ENCODE measurements at places on chromosomes 7 and 10.

GRCh38 chr7:25716421-25716820 lies 435.6 kb upstream of the NFE2L3 start:
- DNase-seq = no peak

DNA sequence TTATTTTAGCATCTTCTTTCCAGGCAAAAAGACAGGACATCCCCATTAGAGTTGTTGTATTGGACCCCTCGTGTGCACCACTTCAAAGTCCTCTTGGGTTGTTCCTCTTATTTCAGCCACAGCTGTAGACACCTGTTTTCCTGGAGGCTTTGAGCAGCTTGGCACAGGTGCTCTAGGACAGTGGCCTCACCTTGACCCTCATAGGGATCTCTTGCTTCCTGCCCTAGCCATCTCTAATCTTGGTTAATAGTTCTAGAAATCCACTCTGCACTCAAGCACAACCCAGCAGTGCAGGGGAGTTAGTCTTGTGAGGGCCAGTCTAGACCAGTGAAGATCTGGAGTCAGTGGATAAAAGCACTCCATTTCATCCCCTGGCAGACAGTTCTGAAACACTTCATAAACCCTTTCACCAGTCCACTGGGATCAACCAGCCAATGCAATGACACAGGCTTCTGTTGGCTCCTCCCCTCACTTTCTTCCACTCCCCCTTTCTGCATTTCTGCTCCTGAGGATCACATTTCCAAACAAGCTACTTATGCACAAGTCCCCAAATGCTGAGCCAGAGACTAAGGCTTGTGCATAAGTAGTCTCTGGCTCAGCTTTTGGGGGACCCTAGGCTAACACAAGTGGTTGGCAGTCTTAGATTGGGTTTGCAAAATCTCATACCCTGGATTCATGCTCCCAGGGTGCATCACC lies 131.5 kb upstream of the LAMB4 start:
- DNase-seq = no peak

DNA sequence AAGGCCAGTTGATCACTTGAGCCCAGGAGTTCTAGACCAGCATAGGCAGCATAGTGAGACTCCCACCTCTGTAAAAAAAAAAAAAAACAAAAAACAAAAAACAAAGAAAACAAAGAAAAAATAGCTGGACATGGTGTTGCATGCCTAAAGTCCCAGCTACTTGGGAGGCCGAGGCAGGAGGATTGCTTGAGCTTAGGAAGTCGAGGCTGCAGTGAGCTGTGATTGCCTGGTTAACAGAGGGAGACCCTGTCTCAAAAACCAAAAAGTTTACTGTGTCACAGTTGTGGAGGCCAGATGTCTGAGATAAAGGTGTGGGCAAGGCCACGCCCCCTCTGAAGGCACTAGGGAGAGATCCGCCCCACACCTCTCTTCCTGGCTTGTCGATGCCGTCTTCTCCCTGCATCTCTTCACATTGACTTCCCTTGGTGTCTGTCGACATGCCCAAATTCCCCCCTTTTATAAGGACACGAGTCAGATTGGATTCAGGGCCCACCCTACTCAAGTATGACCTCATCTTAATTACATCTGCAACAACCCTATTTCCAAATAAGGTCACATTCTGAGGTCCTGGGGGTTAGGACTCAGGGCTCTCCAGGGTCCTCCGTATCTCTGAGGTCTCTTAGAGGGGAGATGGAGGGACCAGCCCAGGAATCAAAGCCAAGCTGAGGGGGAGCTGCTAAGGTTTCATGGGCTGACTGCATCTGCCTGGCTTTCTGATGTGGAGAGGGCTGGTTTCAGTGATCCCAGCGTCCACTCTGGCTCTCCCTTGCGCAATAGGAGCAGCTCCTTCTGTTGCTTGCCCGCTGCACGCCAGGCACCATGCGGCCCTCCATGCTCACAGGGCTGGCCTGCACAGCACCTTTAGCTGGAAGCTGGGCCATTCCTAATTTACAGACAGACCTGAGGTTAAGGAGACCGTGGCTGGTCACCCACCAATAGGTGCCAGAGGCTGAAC lies 23.1 kb downstream of the AGAP3 start:
- no peak for DNase-seq

- DNase-seq = no peak
Observed at GRCh38 chr7:87036985-87037384, 22.5 kb downstream of the ELAPOR2 start.

DNA sequence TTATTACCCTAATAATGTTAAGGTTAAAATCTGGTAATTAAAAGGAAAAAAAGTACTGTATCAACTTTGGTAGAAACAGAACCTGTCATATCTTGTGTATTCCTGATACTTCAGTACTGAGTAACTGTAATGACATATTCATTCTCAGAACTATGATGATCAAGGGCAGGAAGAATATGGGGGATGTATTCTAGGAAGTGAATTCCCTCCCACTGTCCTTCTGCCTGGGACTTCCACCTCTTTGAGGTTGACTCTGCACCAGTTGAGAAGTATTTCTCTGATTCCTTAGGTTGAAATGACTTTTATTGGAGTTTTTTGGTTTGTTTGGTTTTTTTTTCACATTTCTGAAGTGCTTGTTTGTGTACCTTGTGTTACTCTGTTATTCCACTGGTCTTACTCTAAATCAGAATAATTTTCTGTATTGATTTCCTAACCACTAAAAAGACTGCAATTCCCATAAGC lies 36.9 kb downstream of the WASL start:
- no peak for DNase-seq

GRCh38 chr10:9613338-9614075 lies 1404.2 kb upstream of the CELF2 start:
- DNase-seq = no peak

GRCh38 chr10:71391701-71392100 lies 5.0 kb upstream of the CDH23 start:
- no peak for DNase-seq

DNA sequence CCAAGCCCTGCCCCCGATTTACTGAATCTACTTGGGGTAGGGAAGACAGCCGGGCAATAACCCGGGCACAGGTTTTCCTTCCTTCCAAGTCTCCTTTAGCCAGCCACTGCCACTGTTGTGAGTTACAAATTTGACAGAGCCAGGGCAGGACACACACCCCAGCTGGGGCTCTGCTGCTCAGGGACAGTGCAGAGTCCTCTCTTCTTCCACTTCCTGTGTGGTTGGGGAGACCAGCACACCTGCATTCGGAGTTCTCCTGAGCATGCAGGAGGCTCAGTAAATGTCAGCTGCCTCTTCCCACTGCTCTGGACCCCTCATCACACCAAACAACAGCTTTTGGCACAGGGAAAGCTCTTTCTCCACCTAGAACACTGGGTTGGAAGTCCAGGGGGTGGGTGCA lies 21.3 kb downstream of the CHST15 start:
- no peak for DNase-seq

- no peak for DNase-seq
Observed at GRCh38 chr7:86848226-86848625, 204.5 kb downstream of the GRM3 start.

DNA sequence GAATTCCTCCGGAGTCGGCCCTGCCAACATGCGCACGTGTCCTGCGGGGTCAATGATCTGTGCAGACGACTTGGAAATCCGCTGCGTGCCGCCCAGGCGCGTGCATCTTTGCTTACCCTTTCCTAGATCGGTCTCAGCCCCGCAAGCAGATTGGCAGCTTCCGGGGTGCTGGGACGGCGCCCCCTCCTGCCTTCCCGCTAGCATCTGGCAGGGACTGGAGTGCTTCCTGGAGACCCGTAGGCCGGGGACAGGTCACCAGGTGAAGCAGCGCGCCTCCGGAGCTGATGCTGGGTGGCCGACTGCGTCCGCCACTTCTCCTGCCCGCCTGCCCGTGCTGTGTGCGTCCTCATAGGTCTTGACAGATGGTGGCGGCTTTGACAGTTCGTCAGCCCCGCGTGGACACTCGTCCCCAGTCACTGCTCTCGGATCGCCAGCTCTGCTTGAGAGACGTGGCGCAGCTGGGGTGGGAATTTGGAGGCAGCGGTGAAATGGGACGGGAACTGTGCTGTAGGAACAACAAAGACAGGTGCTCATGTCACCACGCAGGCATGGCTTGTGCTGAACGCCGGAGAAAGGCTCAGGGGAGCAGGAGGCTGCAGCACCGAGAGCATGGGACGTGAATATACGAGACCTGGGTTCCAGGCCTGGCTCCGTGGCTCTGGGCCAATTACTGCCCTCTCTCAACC lies 21.9 kb upstream of the KCNK18 start:
- no peak for DNase-seq

DNA sequence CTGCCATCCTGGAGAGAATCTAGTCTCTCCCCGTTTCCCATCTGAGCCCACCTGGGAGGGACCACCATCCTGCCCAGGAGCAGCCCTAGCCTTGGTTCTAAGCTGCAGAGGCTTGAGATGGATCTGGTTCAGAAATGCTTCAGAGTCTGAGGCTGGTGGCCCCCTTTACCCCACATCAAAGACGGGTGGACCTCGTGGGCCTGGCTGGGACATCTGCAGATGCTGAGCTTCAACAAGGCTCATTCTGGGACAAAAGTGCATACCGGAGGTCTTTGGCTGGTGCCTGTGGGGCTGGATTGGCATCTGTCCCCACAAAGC lies 4.9 kb upstream of the IRF5 start:
- DNase-seq = no peak

GRCh38 chr10:74383642-74384041 lies 232.6 kb downstream of the ADK start:
- DNase-seq = no peak

DNA sequence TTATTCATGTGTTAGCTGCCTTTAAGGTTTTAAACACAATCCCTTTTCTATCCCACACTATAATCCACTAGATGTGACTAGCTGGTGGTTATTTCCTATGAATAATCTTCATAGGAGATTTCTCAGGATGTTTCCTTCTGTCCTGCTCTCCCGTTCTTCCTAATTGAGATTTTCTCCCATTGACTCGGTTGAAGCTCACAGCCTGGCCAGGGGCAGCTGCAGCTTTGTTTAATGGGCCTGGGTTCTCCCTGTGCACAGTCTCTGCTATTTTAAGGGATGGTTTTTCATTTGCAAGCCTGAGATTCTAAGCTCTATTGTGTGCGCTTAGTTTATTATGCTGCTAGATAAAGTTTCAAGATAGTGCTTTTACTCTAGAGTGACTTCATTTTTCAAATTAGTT lies 283.4 kb upstream of the AOAH start:
- no peak for DNase-seq

DNA sequence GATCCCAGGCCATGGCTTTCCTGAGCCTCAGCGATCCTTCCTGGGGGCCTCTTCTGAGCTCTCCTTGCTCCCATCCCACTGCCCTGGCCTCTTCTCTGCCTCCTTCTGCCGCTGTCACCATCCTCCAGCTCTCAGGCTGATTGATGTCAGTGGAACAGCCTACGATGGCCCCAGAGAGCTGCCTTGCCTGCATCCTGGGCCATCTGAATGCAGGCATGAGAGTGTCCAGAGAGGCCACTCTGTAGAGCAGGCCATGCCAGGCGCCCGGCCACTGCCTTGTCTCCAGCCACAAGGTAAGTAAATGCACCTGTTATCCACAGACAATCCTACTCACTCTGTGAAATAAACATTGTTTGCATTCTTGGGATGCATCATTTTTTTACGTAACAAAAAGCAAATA lies 171.4 kb upstream of the PPP2R2D start:
- no peak for DNase-seq

DNA sequence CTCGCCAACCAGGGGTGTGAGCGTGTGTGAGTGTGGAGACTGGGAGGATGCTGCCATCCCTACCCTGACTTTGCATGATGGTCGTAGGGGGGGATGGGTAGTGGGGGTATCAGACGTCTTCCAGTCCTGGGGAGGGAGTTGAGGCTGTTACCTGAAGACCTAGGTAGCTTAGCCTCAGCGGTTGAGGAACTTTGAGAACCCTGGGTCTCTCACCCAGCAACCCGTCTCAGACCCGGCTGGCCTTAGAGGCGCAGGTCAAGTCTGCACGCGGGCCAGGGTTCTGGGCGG lies 2.7 kb downstream of the SLC4A2 start:
- no peak for DNase-seq

- no peak for DNase-seq
Observed at GRCh38 chr7:114087653-114088469, 169.1 kb upstream of the PPP1R3A start.

GRCh38 chr7:30142710-30143109 lies 7.9 kb downstream of the MTURN start:
- no peak for DNase-seq

DNA sequence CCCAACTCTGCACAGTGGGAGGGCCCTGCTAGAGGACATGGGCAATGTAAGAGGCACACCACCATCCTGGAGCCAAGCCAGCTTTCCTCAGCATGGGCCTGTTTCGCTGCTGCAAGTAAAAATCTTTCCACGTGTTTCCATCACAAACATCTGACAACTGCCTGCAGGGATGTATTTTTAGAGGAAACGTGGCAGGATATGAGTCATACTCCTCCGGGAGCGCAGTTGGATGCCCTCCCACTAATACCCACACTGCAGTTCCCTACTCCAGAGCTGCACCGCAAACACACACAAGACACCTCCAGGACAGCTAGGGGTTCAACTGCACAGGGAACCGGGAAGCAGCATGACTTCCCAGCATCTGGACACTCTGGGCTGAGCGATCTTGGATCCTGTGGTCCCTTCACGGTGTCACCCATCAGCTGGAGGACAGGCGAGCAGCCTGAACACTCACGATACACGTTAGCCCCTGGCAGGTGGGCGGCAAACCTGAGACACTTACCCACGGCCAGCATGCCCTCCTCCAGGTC lies 26.1 kb downstream of the PLAC9 start:
- no peak for DNase-seq

DNA sequence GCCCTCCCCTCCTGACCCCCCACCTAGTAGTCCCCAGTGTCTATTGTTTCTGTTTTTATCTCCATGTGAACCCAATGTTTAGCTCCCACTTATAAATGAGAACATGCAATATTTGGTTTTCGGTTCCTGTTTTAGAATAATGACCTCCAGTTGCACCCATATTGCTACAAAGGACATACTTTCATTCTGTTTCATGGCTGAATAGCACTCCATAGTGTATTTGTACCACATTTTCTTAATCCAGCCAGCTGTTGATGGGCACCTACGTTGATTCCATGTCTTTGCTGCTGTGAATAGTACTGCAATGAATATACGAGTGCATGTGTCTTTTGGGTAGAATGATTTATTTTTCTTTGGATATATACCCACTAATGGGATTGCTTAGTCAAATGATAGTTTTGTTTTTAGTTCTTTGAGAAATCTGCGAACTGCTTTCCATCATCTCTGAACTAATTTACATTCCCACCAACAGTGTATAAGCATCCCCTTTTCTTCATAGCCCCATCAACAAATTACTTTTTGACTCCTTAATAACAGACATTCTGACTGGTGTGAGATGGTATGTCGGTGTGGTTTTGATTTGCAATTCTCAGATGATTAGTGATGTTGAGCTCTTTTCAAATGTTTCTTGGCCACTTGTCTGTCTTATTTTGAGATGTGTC lies 128.4 kb upstream of the PHYHIPL start:
- DNase-seq = no peak

DNA sequence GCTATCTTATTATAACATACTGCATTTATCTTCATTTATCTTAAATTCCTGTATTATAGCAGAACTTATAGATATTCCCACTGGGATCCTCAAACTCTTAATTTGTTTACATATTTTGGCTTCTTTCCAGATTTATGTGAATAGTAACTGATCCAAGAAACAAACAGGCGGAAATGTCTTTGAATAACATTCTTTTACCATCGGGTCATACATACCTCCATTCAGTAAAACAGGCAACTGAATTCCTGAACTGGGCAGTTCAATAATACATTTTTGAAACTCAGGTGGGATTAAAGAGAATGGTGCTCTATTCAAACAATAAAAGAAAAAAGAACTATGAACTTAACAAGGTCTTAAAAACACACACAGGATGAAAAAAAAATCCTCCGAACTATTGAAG lies 337.4 kb downstream of the CRPPA start:
- DNase-seq = no peak
